ENCODE measurements at places on chromosomes 16 and 17. TPM values are rescaled to one million over a fixed set of nuclear protein-coding genes. Genes with fewer than 3 reads are reported as not detected.

GRCh38 chr16:66511602-66512271 is 38.2 kb downstream of the TK2 start:
- H3K27ac ChIP-seq, result no peak overlapping the region
- H3K27me3 ChIP-seq, result no peaks in the 10 kb centered on the region
- peaks cover 24% of the 10 kb centered on the region for H3K4me1 ChIP-seq
- H3K36me3 ChIP-seq, result no peaks in the 10 kb centered on the region
- H3K4me3 ChIP-seq, result no peak overlapping the region

RNF43 gene
- 0.47 TPM for total RNA-seq

DNA sequence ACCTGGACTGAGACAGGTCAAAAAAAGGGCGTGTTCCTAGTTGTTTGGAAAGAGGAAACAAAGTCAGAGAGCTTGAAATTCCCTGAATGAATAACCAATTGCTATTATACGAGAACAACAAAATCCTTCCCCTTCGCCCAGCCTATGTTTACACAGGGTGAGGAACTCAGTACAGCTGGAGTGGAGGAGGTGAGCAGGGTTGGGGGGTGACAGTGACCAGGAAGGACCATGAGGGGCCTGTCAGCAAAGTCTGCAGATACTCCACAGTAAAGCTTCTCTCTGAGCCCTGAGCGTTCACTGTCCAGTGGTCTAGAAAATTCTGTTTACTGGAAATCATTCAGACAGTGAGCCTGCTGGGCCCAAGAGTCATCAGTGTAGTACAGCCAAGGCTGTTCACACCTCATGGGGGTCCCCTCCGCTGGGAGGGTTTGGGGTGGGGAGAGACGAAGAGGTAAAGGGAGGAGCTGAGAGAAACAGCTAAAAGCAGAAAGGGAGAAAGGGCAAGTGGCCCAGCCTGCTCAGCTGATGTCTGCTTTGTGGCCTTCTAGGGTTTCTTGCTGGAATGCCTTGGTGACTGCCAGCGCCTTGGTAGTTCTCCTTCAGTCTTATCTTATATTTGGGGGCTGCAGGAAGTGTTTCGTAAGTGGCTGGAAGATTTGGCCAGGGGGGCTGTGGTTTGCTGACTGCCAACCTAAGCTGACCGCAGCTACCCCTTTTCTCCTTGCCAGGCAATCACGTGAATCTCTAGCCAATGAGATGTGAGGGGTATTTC is 5.7 kb downstream of the DUSP3 start:
- H3K27ac ChIP-seq, result no peak overlapping the region
- H3K4me3 ChIP-seq, result no peak overlapping the region
- no peak for DNase-seq
- H3K27me3 ChIP-seq, result no peaks in the 10 kb centered on the region
- H3K4me1 ChIP-seq, result no peaks in the 10 kb centered on the region

METRN gene
- 34.8 TPM for total RNA-seq

DNA sequence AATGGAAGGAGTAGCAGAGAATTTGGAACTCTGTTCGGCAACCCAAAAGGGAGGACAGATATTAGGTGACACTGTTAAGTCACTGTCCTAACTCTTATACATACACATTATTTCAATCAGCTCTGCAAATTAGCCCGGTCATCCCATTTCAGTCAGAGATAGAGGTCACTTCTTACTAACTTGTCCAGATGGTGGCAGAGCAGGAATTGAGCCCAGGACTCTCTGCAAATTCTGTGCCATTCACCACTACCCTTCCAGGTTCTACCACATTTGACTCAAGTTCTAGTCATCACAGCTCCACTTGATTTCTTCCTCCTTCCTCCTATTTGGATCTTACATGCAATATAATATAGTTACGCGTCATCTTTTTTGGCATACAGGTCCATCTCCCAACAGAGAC is 35.9 kb upstream of the NUDT7 start:
- H3K4me1 ChIP-seq, result no peaks in the 10 kb centered on the region
- DNase-seq, result no peak
- H3K27ac ChIP-seq, result no peak overlapping the region
- H3K4me3 ChIP-seq, result no peak overlapping the region

- no peaks in the 10 kb centered on the region for H3K4me1 ChIP-seq
- no peak for DNase-seq
- no peaks in the 10 kb centered on the region for H3K27me3 ChIP-seq
- no peak overlapping the region for H3K27ac ChIP-seq
Measured at GRCh38 chr17:32590974-32591373, 104.2 kb downstream of the CDK5R1 start.

DNA sequence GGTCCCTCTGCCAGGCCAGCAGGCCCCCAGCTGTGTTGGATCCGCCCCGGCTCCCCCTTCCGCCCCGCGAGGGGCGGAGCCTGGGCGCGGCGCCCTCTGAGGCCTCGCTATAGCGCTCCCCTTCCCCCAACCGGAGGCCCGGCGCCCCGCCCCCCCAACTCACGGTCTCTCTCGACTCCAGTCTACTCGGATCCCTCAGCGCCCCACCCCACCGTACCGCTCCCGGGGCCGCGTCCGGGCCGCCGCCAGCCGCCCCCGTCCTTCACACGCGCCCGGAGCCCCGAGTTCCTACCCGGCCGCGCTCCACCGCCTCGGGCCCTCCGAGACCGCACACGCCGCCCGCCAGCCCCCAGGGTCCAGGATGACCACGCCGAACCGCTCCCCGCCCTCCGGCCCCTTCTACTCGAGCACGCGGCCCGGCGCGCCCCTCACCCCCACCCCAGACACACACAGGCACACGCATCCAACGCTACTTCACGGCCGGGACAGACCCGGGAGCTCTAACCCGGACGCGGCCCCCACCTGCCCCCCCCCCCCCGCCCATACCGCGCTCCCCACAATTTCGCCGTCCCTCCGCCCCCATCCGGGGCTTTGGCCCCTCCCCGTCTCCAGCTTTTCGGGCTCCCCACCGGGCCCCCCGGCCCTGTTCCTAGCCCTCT is 1.4 kb downstream of the PHF23 start:
- DNase-seq, result peak; percentile 75
- H3K36me3 ChIP-seq, result peaks cover 20% of the 10 kb centered on the region
- no peaks in the 10 kb centered on the region for H3K27me3 ChIP-seq
- H3K4me3 ChIP-seq, result peak overlapping the region; percentile 34
- H3K4me1 ChIP-seq, result peaks cover 46% of the 10 kb centered on the region

GRCh38 chr16:67674851-67675578 is 8.4 kb downstream of the C16orf86 start:
- no peak overlapping the region for H3K27ac ChIP-seq
- H3K4me1 ChIP-seq, result no peaks in the 10 kb centered on the region
- no peaks in the 10 kb centered on the region for H3K36me3 ChIP-seq
- no peak for DNase-seq
- H3K4me3 ChIP-seq, result no peak overlapping the region
- no peaks in the 10 kb centered on the region for H3K27me3 ChIP-seq

PPP1R1B gene
- total RNA-seq, result not detected

DNA sequence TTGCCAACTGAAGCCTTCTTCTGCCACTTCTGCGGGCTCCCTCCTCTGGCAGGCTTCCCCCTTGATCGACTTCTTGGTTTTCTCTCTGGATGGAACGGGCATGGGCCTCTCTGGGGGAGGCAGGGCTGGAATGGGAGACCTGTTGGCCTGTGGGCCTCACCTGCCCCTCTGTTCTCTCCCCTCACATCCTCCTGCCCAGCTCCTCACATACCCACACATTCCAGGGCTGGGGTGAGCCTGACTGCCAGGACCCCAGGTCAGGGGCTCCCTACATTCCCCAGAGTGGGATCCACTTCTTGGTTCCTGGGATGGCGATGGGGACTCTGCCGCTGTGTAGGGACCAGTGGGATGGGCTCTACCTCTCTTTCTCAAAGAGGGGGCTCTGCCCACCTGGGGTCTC is 6.5 kb upstream of the LASP1NB start:
- no peaks in the 10 kb centered on the region for H3K27me3 ChIP-seq
- no peak overlapping the region for H3K4me3 ChIP-seq
- no peak overlapping the region for H3K27ac ChIP-seq
- DNase-seq, result no peak
- no peaks in the 10 kb centered on the region for H3K4me1 ChIP-seq
- peaks cover 49% of the 10 kb centered on the region for H3K36me3 ChIP-seq

C16orf92 gene
- total RNA-seq, result not detected

DNA sequence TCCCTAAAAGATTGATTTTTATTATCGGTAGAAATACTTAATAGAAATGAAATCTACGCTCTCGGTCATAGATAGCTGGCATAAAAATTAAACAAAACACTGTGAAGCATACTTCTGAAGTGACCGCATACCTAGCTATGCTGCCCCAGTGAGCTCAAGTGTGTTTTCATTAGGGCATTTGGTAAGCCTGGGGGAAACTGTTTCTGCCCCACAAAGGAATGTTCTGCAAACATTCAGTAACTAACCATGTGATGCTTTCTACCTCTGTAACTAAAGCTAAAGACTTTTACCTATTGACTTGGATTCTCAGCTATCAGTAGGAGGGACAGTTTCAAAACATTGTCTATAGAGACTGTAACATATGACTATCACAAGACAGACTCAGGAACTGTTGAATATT is 93.5 kb upstream of the HSBP1 start:
- no peak for DNase-seq
- no peaks in the 10 kb centered on the region for H3K4me1 ChIP-seq
- H3K27ac ChIP-seq, result no peak overlapping the region
- no peak overlapping the region for H3K4me3 ChIP-seq
- no peaks in the 10 kb centered on the region for H3K36me3 ChIP-seq

DNA sequence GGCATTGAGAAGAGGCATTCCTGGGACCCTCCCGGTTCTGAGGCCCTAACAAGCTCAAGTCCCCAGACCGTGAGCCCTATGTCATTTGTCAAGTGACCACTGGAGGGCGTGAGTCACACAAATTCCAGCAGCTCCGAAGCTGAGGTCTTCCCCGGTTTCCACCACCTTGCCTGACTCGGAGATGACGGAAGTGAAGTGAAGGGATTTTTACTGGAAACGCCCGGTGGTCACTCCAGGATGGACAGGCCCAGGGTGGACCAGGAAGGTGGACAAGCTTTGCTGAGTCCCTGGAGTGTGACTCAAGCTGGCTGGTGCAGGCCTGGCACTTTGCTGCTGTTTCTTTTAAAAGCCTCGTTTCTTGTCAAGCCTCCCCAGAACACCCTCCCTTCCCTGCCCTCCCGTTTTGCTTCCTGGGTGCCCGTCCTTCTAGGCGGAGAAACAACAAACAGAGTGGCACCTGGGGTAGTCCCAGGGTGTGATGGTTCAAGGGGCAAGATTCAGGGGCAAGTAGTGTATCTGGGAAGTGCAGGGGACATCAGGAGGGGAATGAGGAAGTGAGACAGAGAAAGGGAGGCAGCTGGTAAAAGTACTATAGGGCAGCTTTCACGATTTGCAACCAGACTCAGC is 5.3 kb upstream of the NOS2 start:
- no peaks in the 10 kb centered on the region for H3K36me3 ChIP-seq
- peaks cover 27% of the 10 kb centered on the region for H3K4me1 ChIP-seq
- peak overlapping the region; percentile 63 for H3K4me3 ChIP-seq
- DNase-seq, result peak; percentile 78
- H3K27me3 ChIP-seq, result no peaks in the 10 kb centered on the region

DNA sequence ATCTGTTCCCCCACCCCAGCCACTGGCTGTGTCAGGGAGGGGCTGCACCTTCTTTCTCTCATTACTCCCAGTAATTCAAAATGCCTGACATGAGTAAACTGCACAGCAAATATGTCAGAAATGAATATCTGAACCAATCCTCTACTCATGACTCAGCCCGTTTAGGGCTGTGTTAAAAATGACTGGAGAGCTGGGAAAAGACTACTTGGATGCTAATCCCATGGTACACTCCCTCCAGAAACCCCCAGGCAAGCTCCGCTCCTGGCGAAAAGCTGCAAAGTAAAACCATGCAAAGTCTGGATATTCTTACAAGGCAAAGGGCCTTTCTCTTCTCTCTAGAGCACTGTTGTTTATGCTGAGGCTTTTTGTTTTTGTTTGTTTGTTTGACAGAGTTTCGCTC is 448.1 kb upstream of the DYNLRB2 start:
- DNase-seq, result no peak
- H3K27me3 ChIP-seq, result no peaks in the 10 kb centered on the region
- H3K36me3 ChIP-seq, result no peaks in the 10 kb centered on the region

DNA sequence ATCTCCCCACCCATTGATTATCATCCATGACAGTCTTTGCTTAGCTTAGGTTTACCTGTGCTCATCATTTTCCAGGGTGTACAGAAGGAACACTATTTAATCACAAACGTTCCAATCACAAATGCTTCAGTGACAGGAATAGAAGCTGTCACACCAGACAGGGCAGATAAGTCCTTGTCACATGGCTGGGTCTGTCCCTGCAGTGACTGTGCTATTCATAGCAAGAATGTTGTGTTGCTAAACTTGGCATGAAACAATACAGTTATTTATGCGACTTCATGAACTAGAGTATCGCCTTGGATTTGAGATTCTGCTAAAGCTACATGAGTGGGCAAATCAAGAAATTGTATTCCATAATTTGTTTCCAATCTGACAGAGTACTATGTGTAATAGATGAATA is 108.4 kb downstream of the CDH13 start:
- no peak overlapping the region for H3K27ac ChIP-seq
- no peaks in the 10 kb centered on the region for H3K4me1 ChIP-seq
- H3K4me3 ChIP-seq, result no peak overlapping the region
- H3K36me3 ChIP-seq, result no peaks in the 10 kb centered on the region

RNF222 gene
- not detected for total RNA-seq

NOD2 gene
- total RNA-seq, result 1.8 TPM
